ENCODE measurements at places on chromosomes 13 and 19. TPM values are rescaled to one million over a fixed set of nuclear protein-coding genes. Genes with fewer than 3 reads are reported as not detected.

The TPRX1 gene
- not detected for total RNA-seq

The JUNB gene
- total RNA-seq, result 125 TPM

- H3K36me3 ChIP-seq, result peaks cover 45% of the 10 kb centered on the region
- H3K27me3 ChIP-seq, result no peaks in the 10 kb centered on the region
- no peaks in the 10 kb centered on the region for H3K4me1 ChIP-seq
- no peak for DNase-seq
Measured at GRCh38 chr13:79376843-79377242, 29.2 kb downstream of the RBM26 start.

DNA sequence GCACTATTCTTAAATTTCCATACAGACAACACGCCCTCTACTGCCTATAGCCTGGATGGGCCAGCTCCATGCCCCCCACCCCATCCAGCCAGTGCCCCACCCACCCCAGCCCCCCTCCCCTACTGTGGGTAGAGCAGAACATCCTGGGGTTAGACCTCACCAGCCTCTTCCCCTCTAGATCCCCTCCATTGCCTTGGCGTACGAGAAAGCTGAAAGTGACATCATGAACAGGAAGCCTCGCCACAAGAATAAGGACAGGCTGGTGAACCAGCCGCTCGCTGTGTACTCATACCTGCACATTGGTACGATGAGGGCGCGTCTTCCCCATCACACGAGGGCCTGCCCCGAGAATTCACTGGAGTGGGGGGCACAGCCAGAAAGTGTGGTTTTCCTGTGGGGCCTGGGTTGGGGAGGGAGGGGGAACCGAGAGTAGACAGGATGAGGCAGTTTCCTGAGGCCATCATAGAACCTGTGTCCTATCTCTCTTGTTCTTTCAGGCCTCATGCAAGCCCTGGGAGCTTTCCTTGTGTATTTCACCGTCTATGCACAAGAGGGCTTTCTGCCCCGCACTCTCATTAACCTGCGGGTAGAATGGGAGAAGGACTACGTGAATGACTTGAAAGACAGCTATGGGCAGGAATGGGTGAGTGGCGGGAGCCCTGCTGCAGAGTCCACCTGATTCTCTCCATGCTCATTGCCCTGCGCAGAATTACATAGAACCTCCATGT, 29.1 kb downstream of the ATP12A start:
- peak; percentile 77 for DNase-seq
- no peak overlapping the region for H3K27ac ChIP-seq
- H3K36me3 ChIP-seq, result no peaks in the 10 kb centered on the region
- H3K4me3 ChIP-seq, result no peak overlapping the region
- no peaks in the 10 kb centered on the region for H3K4me1 ChIP-seq
- no peaks in the 10 kb centered on the region for H3K27me3 ChIP-seq

DNA sequence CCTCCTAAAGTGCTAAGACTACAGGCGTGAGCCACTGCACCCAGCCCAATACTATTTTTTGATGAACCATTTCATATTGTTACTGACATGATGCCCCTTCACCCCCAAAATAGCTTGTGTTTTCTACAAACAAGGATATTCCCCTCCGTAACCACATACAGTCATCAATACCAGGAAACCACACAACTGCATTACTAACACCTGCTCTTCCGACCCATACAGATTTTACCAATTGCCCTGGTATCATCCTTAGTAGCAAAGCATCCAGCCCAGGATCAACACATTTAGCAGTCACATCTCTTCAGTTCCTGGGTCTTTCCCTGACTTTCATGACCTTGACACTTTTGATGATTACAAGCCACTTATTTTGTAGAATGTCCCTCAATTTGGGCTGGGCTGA, 33.6 kb downstream of the KCTD15 start:
- no peaks in the 10 kb centered on the region for H3K27me3 ChIP-seq
- H3K4me3 ChIP-seq, result no peak overlapping the region
- no peak for DNase-seq
- H3K36me3 ChIP-seq, result no peaks in the 10 kb centered on the region
- no peak overlapping the region for H3K27ac ChIP-seq
- no peaks in the 10 kb centered on the region for H3K4me1 ChIP-seq

DNA sequence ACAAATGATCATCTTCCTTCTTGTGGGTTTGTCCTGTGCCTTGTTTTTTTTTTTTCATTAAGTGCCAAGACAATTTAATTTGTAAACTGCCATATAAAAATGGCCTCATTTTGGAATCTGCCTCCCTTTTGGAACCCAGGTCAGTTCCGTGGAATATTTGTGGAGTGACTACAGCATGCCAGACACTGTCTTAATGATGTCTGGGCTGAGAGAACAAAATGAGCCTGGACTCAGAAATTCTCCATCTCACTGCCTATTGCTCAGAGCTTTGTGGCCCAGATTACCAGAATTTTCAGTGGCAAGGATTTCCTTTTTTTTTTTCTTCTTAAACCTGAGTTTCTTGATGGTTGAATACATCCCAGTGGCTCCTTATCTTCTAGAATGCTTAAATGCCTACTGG, 340.6 kb downstream of the ENOX1 start:
- no peaks in the 10 kb centered on the region for H3K27me3 ChIP-seq
- H3K27ac ChIP-seq, result no peak overlapping the region
- H3K4me3 ChIP-seq, result no peak overlapping the region
- H3K4me1 ChIP-seq, result no peaks in the 10 kb centered on the region

Measured in Peyer's patch (tissue), 4 donors.